ENCODE measurements at places on chromosomes 2 and 18.

DNA sequence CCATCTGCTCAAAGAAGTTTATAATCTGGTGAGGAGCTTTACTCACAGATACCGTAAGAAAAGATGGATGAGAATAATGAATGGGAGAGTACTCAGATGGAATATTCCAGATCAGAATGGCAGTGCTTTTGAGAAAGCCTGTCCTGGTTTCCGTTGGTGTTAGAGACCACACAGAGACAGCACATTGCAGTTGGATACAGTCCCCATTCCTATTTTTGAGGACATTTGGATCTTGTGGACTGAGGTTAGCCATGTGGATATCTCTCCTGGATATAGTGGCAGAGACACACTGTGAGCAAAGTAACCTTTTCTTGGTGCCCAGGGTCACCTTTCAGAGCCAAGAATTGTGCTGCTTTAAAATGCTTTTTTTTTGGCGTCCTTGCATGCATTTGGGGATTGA is 63.7 kb downstream of the TANC1 start:
- no peak for DNase-seq

GRCh38 chr2:224865016-224865415 is 148.9 kb upstream of the CCDC195 start:
- no peak for DNase-seq

- DNase-seq = no peak
Observed at GRCh38 chr18:55351241-55351691, 236.7 kb downstream of the TCF4 start.

DNA sequence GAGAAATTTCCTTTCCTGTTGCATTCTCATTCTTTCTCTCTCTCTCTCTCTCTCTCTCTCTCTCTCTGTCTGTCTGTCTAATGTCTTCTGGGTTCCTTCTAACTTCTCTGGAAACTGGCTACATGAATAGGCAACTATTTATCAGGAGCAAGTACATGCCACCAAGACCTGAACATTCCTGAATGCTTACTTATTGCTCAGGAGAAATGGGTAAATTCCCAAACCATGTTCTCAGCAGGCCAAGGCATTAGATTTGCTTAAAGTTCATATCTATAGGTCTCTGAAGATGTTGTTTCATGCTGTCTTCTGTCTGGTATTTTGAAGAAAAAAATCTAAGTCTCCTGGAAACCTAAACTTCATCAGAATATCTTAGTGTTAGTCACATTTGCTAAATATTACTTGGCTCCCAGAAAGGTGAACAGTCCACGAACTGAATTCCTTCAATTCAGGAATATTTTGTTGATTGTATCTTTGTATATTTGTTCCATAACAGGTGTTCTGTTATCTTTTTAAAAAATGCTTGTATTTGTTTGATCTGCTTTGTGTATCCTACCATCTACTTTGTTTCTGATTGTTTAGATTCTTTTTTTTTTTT is 77.2 kb upstream of the FIGN start:
- no peak for DNase-seq

DNA sequence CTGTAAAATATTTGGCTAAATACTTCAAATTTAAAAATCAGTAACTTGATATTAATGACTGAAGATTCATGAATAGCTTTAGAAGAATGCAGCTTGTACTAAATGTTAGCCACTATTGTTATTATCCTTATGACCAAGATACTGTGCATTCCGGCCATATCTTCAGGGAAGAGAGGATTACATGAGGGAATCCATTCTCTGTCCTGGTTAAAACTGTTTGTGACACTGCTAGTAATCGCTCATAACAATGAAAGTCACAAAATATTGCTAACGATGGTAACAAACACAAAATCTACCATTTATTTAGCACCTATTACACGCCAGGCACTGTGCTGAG is 217.7 kb downstream of the PRKCE start:
- no peak for DNase-seq

DNA sequence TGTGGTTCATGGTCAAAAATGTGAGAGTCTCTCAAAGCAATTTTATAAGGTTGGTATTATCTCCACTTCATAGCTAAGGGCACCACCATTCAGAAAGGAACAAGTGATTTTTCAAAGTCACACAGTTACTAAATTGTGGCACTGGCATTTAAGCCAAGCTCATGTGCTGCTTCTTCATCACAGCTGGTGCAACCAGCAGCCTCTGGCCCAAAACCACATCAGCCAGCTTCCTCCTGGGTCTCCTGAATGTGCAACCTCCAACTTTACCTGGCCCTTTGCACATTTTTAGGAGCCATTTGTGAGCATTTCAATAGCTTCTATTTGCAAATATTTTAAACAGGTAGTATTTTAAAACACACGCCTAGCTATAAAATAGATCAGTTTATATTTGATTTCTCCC is 293.7 kb downstream of the BCL11A start:
- DNase-seq = no peak

GRCh38 chr2:59739166-59739565 is 814.3 kb downstream of the BCL11A start:
- no peak for DNase-seq

DNA sequence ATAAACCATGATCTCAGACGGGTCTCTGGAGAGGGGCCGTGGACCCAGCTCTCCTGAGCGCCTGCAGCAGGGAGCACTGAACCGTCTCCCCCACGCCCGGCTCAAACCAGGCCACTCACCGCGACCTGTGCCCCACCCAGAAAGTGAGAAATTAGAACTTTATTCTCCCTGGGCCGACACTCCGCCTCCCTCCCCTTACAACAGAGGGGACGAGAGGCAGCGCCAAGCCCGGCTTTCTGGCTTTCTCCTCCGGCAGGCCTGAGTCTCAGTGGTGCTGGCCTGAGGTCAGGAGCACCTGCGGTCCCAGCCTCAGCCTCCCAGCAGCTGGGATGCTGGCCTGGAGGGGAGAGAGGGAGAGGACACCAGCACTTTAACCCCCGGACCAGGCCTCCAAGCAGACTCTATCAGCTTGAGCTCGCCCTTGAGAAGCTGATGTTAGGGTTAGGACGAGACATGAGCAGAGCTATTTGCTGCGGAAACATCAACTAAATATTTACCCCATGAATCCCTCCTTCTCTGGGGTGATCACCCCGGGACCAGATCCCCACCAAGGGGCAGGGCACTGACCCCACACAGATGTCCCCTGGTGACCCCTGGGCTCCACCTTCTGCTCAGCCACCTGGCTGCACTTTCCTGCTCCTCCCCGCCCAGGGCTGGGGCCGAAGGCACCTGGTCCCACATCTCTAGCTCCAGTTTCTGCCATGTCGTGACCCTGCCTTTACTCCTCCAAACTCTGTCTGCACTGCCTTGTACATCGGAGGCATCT is 856.3 kb upstream of the SALL3 start:
- no peak for DNase-seq

DNA sequence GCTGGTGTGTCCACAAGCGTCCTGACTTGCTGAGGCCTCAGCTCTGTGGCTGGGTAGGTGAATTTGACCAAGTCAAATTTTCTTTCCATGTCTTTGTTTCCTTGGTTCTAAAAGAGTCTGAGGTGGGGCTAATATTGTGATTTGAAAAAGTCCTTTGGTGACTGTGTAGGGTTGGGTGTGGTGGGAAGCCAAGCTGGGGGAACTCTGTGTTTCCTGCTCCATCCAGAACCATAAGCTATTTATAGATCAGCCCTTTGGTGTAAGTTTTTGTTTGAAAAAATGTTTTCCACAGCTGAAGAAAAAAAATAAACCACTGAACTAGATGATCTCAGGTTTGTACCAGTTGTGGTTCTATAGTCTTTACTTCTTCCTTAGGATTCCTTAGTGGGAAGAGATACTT is 462.7 kb downstream of the TGIF1 start:
- DNase-seq = no peak

- DNase-seq = no peak
Observed at GRCh38 chr2:126889496-126890135, 9.1 kb upstream of the TEX51 start.

DNA sequence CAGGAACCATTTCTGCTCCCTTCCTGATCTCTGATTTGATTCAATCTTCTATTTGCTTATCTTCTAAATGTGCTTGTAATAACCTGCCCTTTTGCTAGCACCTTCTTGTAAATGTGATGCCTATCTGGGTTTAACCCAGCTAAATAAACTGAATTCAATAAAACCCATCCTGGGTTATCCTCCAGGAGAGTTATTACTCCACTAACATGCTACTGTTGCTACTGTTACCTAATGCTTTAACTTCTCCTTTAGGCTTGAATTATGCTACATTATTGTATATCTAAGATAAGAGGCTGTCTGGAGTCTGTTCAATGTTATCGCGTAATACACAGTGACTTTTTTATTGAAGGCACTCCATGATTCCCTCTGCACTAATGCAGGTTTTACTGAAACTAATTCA is 206.5 kb upstream of the CTAGE1 start:
- DNase-seq = no peak

GRCh38 chr2:136248242-136248641 is 130.3 kb upstream of the CXCR4 start:
- DNase-seq = no peak

GRCh38 chr2:11795590-11795989 is 49.2 kb downstream of the LPIN1 start:
- DNase-seq = no peak

GRCh38 chr2:146867477-146867986 is 977.3 kb upstream of the ACVR2A start:
- no peak for DNase-seq

DNA sequence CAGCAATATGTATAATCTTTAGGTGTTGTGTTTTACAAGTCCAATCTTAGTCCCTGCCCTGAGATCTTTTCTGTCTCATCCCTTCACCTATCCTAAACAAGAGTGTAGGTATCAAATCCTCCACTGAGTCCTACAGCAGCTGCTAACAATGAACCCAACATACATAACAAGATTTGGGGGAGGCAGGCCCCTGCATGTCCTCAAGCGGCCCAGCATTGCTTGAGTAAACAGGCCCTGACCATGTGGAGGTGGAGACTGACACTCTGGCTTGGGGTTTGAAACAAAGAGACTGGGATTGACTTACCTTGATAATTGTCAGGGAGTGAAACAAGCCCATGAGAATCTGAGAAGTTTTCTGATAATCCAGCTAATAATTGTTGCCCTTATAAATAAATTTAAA is 213.4 kb downstream of the STK39 start:
- DNase-seq = no peak

- DNase-seq = no peak
Observed at GRCh38 chr2:239181074-239181902, 219.5 kb downstream of the HDAC4 start.

DNA sequence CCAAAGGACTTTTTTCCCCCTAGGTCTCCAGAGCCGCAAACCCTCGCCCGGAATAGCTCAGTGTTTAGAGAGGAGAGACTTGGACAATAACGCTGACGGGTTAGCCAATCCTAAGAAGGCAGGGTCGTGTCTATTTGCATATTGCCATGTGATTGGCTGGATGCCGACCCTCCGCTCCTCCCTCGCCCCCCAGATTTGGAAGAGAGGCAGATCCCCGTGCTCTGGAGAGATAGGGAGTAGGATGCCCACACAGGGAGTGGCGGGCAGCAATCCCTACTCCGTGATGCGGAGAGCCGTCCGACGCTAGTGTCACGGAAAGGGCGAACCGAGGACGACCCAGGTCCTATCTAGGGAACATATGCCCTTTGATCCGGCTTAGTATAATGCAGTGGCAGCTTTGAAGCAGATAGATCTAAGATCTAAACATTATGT is 1.4 kb downstream of the WNT6 start:
- DNase-seq = peak; percentile 79

- no peak for DNase-seq
Observed at GRCh38 chr2:121329786-121330185, 44.8 kb upstream of the TFCP2L1 start.

DNA sequence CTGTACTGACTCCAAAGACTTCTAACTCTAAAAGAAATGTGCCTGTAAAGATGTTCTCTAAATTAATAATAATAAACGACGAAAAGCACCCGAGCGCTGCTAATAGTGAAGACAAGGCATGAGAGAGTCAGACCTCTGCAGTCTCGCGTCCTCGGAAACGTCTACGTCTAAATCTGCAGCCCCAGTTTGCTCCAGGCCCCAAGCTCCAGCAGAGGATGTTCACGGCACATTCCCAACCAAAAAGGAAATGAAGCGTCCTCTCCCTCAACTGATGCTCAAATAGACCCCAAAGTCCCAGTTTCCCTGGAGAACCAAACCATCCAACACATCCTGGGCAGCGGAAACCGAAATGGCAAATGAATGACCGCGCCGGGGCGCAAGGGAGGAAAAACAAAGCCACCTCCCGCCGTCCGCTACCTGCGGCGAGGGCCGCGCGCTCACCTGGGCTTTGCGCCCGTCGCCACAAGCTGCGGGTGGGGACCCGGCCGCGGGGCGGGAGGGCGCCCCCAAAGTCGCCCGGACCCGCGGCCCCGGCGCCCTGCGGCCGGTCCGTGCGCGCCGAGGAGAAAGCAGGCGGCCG is 47.1 kb upstream of the CCDC150 start:
- no peak for DNase-seq

GRCh38 chr2:124426625-124427024 is 401.5 kb downstream of the CNTNAP5 start:
- no peak for DNase-seq

DNA sequence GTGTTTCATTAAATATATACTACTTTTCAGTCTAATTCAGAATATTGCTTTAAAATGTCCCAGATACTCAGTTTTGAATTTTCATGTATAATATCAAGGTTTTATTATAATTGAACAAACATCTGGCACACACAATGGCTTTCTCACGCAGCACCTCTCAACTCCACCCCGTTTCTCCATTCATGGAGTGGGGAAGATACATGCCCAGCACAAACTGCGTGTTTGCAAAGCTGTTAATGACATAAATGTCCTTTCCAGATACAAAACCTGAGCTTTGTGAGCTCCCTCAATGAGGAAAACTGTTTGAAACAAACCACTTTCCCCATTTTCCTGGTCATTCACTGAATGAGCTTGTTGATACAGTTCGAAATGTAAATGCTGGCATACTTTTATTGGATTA is 150.3 kb upstream of the RASGRP3 start:
- no peak for DNase-seq

- no peak for DNase-seq
Observed at GRCh38 chr2:3414133-3414860, 34.8 kb downstream of the TRAPPC12 start.

- no peak for DNase-seq
Observed at GRCh38 chr2:157895531-157895930, 19.4 kb upstream of the ACVR1 start.

DNA sequence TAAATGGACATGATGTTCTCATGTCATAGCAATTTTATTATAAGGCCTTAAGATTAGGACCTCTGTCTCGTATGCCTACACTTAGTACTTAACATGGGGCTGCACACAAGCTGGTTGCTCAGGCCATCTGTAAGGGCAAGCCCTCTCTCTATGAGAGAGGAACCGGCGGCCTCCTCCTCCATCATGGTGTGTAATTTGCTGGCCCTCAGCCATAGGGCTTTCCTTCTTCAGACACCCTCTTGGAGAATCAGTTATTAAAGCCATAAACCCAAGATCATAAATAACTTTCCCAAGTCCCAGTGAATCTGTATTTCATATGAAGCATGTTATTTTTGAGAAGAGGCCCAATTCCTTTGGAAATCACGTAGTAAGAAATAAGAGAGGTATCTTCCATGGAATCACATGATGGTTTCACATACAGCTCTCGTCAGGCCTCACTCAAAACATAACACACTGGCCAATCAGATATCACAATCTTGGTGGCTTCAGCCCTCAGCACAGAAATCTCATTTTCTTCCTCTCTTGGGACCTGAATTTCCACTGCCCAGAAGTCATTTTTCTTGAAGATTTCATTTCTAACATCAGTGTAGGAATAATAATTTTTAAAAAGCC is 92.6 kb downstream of the RDH14 start:
- DNase-seq = no peak
